Posterior vena cava (tissue), 2 donors: ENCODE measurements at places on chromosomes 4 and X. TPM values are rescaled to one million over a fixed set of nuclear protein-coding genes. Genes with fewer than 3 reads are reported as not detected.

GRCh38 chr4:13917015-13917414 is 289.5 kb upstream of the BOD1L1 start:
- DNase-seq: no peak

GRCh38 chrX:105972690-105973386 is 65.7 kb downstream of the SERPINA7 start:
- DNase-seq: no peak

DNA sequence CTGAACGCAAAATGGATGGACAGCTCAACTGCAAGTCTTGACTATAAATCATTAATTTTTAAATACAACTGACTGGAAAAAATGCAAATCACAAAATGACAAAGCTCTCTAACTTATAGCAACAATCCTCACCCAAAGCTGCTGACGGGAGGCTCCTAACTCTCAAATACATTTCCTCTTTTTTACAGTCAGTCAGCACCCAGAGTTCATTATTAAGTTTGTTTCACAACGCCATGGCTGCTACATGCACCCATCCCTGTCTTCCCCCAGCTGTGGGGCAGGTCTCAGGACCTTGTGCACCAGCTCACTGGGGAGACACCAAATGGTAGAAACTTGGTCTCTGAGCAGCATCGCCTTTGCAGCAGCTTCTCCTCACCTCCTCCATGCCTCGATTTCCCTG is 97.6 kb downstream of the SLC34A2 start:
- no peak for DNase-seq

DNA sequence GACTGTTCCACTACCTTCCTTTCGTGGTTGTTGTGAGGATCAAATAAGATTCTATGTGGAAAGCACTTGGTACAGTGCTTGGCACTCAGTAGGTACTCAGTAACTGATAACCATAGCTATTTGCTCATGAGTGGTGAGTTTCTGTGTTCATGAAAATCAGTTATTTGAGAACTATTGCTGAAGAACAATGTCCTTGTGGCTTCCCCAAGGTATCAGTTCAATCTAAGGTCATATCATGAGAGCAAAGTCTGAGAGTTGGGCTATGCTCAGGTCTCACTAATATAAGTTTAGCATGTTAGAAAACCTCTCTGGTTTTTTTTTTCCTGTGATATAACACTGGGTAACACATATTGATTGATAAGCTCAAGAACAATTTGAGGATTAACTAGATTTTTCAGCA is 147.8 kb downstream of the GRIA3 start:
- DNase-seq: no peak

DNA sequence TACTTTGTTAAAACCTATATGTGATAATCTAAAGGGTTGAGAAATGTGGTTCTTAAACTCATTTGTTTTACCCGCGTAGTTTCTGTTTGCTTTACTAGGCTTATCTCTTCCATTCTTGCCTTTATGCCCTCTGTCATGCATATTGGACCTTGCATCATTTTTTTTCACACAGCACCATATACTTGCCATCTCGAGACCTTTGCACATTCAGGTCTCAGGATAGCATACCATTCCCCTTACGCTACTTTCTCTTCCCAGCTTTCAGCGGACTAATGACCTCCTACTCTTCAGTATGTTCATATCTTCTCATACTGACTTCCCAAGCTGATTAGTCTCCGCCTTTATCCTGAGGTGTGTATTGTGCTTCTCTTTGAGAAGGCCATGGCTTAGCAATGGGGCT is 40.5 kb downstream of the USP38 start:
- DNase-seq: no peak

DNA sequence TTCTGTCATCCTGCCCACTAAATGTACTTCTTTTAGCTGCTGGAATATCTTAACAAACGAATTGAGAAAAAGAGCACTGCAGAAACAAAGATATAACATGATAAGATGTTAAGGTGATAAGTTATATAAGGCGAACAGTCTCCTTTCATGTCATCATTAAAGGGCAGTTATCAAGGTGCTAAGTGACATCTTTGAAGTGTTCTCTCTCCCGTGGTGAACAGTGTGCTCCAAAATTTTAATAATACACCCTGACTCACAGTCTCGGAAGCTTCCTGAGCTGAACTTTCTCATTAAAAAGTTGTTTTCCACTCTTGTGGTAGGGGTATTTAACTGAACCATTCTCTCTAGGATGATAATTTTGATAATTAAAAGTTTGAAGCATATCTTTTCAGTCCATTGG is 61.6 kb downstream of the PLS3 start:
- DNase-seq: no peak

SERTM2 gene
- total RNA-seq: 0.28 TPM

EPGN gene
- total RNA-seq: not detected

RNF128 gene
- total RNA-seq: not detected

DUX4 gene
- not detected for total RNA-seq

TMEM255A gene
- total RNA-seq: 1.6 TPM
